ENCODE measurements at places on chromosomes 3 and 15.

DNA sequence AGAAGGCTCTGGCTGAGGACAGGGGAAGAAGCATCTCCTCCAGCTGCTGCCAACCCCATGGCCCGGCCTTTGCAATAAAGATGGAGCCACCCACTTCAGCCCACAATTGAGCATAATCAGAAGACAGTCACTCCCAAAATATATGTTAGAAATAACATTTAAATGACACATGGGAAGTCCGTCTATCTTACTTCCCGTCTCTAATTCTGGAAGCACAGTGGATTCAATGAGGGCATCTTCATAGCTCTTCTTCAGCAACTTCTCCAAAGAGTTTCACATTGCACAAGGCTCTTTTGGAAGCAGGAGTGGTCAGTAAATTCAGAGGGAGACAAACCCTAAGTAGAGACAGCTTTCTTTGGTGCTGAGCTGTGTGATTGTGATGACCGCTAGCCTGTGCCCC, 67.0 kb upstream of the SEC61A1 start:
- no peak for DNase-seq

GRCh38 chr3:117719316-117719926, 1009.8 kb downstream of the TUSC7 start:
- no peak for DNase-seq

- DNase-seq: no peak
Measured at GRCh38 chr3:16512435-16513140, 911 bp downstream of the RFTN1 start.

DNA sequence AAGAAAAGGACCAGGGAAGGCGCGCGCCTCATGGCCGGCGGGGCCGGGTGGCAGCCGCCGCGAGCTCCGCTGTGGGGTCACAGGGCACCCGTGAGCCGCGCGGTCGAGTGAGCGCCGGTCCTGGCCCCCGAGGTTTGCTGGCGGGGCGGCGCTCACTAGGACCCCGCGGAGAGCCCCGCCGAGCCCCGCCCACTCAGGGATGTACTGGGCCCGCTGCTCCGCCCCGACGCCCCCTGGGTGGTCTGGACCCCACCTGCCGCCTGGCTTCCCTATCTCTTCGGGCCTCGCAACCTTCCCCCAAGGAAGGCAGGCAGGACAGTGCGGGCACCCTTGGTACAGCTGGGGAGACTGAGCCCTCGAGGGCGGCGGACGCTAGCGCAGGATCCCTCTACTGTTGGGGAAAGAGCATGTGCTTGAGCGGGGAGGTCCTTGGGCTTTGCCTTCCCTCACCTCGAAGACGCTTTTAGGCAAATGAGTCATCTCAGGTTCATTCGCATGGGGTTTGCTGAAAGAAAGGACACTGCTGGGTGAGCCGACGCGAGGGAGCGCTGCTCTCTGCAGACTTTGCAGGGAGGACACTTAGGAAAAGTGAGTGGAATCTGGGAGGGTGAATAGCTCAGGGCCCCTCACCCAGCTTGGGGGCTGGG, at the start of gene CHRNB4:
TSS of gene CHRNB4 (minus strand) at position 109 of the 647 bp plus-strand sequence. CDS start at position 32, 77 bp downstream.
- DNase-seq: no peak

DNA sequence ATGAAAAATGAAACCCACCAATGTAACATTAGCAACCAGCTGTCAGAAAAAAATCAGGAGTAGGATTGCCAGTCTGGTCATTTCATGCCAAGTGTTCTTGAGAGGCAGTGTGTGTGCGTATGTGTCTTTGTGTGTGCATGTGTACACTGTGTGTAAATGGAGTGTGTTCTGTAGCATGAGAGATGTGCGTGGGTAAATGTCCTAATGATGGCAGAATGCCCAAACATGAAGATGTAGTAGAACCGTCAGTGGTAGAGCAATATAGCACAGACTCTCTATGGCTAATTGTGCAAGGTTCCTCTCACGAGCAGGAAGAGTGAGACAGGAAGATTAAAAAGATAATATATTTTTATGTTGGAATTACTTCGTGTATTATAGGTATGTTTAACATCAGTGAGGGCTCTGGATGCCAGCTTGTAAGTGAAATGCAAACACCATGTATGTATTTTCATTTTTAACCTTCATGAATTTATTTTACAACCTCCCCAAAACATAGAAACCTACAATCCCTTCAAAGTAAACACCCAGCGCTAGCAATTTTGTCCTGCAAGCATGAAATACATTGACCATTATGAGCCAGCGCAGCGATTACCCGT, 1038.7 kb downstream of the IGSF11 start:
- DNase-seq: no peak

GRCh38 chr15:82554351-82554750, 14.1 kb upstream of the RPS17 start:
- DNase-seq: no peak

DNA sequence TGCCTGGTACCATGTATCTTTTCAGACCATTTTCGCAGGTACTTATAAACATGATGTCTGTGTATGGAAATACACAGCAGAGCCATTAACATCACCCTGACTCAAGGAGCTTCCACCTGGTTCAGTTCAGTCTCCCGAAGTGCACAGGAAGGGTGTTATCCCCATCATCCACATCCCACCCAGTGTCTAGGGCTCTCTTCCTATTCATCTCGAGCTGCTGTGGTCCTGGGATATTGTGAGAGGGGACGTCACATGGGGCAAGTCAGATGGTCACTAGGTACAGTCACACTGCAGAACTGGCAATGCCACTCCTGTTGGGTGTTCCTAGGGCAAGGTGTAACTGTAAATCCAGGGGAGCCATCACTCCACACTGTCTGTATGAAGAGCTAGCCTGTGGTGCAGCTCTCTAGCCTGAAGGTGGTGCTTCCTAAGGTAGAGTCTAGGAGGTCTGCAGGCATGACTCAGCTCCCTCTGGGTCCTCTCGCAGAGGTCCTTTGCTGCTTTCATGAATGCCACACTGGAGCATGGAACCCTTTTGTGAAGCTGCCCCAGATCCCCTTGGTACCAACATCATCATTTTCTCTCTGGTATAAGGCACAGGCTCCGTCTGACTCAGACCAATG, 13.9 kb downstream of the ISLR2 start:
- DNase-seq: no peak

DNA sequence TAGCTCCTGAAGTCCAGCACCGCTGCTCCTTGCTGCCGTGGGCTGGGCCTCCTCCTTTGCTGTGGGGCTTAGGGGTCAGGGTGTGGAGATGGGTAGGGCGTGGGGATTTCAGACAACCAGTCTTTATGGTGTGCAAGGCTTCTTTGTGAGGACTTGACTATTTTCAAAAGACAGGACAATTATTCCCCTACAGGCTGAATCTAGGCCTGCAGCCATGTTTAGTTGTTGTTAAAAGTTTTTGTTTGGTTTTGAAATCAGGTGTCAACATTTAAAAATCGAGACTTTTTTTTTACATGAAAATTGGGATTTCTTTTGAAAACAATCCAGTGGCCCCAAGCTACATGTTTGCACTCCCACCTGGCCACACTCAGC, 10.6 kb downstream of the RPL32 start:
- no peak for DNase-seq

DNA sequence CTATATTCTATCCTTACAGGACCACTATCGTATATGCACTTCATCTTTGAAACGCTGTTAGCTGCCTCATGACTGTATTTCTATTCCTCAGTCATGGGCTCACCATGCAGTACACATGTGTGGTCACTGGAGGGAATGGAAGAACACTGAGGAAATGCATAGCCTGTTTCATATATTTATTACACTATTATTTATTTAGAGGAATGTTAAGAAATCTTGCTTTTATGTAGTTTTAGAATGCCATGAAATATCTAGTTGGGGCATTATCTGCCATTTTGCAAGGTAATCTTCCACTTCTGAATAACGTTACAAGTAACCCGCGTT, 155.7 kb downstream of the IGF1R start:
- DNase-seq: no peak

DNA sequence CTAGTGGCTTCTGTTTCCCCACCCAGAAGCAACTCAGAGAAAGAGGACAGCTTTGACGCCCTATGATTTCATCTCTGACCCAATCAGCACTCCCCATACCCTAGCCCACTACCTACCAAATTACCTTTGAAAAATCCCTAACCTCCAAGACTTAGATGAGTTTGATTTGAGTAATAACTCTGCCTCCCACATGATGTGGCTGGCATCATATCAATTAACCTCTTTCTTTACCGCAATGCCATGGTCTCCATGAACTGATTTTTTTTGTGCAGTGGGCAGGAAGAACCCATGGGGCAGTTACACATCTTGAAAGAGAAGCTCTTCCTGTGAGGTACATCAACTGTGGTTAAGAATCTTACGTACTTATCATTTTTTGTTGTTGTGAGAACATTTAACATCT, 25.5 kb upstream of the APOD start:
- no peak for DNase-seq

DNA sequence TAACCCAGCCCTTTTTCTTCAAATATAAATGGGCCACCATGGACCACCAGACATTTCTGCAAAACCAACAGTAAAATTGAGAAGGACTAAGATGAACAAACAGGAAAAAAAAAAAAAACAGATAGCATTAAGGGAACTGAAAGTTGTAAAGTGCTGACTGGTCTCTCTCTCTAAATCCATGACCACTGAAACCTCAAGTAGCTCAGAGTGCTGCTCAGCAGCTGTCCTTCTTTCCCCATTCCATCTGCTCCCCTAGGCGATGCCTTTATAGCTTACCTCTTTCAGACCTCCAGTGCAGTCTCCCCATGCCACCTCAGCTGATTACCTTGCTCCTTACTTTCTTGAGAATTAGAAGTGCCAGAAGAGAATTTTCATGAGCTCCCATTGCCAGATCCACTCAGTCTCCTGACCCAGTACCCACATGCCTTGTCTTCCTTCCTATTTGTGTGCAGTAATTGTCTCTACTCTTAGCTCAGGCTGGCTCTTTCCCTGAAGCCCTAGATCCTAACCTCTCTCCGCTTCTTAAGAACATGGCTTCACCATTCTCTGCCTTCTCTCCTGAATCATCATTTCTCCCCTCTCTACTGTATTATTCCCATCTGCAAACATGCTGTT, 23.9 kb upstream of the XIRP1 start:
- no peak for DNase-seq

DNA sequence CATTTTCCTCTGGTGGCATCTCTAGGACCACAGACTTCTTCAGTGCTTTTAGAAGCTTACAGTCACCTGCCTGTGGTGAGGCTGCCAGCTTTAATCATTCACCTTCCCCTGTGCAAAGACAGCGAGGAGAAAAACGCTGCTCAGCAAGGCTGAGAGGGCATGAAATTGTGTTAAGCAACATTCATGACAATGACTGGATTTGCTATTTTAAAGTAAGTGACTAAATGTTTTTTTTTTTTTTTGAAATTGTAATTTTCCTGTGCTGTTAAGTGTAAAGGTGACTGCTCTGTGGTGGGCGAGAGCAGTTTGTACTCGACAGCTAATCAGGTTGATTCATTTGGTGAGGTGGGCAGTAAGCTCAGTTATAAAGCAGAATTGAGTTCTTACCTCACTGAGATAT, 240.4 kb downstream of the NSUN3 start:
- DNase-seq: no peak

DNA sequence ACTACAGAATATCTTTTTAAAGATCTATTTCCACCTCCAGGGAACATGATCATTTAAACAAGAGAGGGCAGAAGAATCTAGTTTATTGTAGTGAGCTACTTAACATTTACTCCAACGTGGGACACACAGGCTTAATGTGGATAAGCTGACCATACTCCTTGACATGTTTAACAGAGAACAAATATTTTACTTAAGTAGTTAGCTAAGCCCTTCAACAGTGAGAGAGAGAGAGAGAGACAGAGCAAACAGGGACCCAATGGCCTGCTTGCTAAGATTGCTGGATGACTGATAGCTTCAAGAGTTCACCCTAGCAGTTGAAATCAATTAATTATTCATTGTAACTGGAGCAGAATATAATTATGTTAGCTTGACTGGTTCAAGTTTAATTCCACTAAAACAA, 158.6 kb downstream of the ADAM10 start:
- no peak for DNase-seq

- no peak for DNase-seq
Measured at GRCh38 chr3:81105789-81106488, 655.5 kb downstream of the GBE1 start.
